Activated CD4-positive, alpha-beta memory T cell treated with anti-CD3 and anti-CD28 coated beads, Interleukin-2, amount 10 ng/mL, durations not matched to agents 7 days and 5 days (primary cell): ENCODE measurements at places on chromosomes 4 and X.

GRCh38 chr4:87097075-87097474 is 123.3 kb downstream of the KLHL8 start:
- no peak for DNase-seq

- no peak for DNase-seq
These were observed 32.2 kb downstream of the TBC1D14 start for GRCh38 chr4:6941796-6942195.

DNA sequence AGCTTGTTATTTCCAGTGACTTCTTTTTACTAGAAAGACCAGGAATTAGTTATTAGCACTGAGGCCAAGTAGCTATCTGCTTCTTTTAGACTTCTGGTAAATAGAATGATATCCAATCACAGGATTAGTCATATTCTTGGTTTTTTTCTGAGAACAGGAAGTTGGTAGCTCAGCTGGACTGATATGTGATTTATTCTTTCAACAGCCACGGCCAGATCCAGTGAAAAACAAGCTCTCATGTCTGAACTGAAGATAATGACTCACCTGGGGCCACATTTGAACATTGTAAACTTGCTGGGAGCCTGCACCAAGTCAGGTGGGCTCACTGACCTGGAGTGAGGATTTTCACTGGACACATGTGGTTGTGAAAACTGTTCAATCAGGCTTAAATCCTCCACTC is 48.6 kb downstream of the PDGFRA start:
- peak; percentile 18 for DNase-seq

GRCh38 chr4:587671-588350 is 11.7 kb upstream of the TMEM271 start:
- no peak for DNase-seq

DNA sequence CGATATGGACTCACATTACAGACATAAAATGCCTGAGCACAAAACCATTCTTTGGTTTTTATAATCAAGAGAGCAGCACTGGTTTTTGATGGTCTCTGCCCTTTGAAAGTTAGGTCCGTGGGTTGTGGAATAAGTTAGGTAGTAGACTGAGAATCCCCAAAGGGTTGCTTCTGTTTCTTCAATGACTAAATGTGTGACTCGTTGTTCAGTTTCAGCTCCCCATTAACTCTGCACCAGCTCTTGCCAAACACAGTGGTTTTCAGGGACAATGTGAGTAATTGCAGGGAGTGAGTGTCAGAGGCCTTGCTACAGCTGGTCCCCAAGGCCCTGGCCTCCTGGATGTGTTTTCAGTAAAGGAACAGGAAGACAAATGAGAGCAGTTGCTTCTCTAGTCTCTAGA is 24.8 kb downstream of the SMIM20 start:
- DNase-seq, result peak; percentile 46

GRCh38 chr4:146292508-146292907 is 78.2 kb downstream of the REELD1 start:
- DNase-seq, result no peak

DNA sequence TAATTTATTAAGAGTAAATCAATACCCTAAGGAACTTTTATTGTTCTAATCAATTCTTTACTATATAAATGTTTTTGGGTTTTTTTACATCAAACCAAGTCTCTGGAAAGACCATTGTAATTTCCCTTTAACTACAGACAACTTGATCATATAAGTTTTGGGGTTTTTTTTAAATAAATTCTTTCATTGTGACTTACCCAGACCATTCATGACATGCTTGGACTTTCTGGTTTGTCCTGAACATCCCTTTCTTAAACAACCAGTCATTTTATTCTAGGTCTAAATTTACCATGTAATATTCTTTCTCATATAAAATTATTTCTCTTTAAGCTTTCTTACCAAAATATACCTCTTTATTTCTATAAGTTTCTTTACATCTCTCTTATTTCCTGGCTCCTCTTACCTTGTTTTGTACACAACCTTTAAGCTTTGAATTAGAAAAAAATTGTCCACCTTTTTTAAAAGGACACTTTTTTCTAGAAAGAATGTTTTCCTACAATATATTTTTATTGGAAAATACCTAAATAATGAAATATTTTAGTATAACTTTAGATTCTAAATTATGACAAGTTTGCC is 8.4 kb downstream of the CNGA1 start:
- DNase-seq, result no peak

GRCh38 chr4:56959100-56959499 is 18.3 kb downstream of the NOA1 start:
- no peak for DNase-seq
